ENCODE measurements at places on chromosomes 2 and 18. TPM values are rescaled to one million over a fixed set of nuclear protein-coding genes. Genes with fewer than 3 reads are reported as not detected.
A peak's percentile ranks its signal among the peaks of the same experiment; 100 is the strongest.

CARF gene
- 5.5 TPM for total RNA-seq

- peak; percentile 64 for DNase-seq
Observed at GRCh38 chr2:11738589-11739436, 7.6 kb upstream of the LPIN1 start.

DNA sequence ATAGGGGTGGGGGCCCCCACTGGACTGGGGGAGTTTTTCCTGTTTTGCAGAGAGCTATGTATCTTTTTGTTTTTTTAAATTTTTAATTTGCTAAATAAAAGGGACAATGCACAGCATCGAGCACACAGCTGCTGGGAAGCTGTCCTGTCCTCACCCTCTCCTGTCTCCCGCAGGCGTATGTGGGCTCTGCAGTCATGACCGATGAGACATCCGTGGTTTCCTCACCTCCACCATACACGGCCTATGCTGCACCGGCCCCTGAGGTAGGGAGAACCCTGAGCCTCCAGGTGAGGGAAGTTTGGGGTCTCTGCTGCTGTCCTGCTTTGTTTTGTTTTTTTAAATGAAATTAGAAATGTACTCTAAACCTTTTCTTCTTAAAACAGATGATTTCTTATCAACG lies 27.6 kb downstream of the PLEKHB2 start:
- no peak for DNase-seq

DNA sequence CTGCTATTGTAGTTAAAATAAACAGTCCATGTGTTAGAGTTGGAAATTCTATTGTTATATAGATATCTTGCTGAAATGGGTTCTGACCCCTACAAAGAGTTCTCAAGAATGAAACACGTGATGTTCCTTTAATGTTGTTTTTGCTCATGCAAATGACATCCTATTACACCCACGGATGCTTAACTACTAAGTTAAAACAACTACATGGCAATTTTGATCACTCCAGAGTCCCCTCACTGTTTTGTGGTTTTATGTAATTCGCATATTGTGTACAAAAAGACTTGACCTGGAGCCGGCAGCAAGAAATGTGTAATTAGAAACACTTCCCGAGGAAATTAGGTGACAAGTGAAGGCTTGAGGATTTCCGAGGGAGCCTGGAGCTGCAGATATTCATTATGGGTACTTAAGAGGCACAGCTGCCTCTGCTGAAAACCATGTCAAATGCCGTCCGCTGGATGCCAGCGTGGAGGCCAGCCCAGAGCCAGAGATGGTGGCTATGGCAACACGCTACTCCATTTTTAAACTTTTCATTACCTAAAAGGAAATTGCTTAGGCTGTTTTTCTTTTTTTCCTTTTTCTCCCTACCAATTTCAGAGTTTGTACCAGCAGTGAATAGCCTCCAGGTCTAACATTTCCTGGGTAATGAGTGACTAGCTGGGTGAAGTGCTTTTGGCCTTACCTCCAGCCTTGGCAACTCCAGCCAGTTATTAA lies 21.0 kb upstream of the CABLES1 start:
- DNase-seq, result peak; percentile 78

DNA sequence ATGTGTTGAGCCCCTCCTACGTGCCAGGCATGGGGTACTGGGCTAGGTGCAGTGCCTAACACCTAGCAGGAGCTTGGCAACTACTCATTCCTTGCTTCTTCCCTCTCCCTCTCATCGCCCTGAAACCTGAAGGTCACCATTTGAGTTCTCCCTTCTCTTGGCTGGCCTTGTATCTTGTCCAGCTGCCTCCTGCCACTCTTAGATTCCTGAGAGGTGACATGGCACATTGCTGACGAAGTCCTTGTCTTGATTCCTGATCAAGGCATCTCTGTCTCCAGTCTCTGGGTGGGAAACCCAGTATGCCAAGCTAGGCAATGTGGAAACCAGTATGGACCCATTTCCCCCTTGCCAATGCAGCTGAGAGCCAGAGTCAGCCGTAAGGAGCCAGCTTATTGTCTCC lies 9.0 kb upstream of the EFR3B start:
- DNase-seq, result no peak

TUBA3E gene
- total RNA-seq, result not detected

DNA sequence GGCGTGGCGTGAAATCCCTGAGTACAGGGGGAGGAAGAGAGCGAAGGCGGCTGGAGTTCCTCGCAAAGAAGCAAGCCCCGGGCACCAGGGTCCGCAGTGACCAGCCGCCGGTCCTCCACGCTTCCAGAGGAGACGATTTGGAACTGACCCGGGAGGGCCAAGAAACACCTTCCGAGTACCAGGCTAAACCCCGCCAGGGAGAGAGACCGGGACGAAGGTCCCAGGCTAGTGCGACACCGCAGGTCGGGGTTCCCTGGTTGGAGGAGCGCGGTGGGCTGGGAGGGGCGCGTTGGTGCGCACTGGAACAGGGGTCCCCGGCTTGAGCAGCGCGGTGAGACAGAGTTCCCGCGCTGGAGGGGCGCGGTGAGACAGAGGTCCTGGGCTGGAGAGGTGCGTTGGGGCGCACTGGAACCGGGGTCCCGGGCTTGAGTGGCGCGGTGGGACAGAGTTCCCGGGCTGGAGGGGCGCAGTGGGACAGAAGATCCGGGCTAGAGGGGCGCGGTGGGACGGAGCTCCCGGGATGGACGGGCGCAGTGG lies 901 bp downstream of the WDFY1 start:
- no peak for DNase-seq

GRCh38 chr2:45117383-45117782 lies 108.1 kb upstream of the SIX2 start:
- DNase-seq, result no peak

GRCh38 chr2:180446492-180446891 lies 439.4 kb upstream of the CWC22 start:
- no peak for DNase-seq

GDF7 gene
- total RNA-seq, result not detected

DNA sequence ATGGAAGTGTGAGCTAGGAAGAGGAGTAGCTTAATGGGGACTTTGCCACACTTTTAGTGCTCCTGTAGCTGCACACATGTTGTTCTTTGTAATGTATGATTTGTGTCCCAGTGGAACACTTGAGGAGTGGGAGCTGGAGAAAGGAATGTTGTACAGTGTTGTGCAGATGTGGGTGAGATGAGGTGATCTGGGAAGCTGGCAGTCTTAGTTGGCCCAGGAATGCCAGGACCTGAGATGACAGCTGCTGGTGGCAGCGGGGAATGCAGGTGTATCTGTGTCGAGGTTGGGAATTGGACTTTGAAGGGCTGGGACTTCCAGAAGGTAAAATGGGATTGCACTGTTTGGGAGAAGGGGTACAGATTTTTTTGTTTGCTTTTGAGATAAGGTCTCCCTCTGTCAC lies 23.6 kb downstream of the NEDD4L start:
- no peak for DNase-seq

GRCh38 chr2:162926907-162927306 lies 88.3 kb upstream of the KCNH7 start:
- no peak for DNase-seq

DNA sequence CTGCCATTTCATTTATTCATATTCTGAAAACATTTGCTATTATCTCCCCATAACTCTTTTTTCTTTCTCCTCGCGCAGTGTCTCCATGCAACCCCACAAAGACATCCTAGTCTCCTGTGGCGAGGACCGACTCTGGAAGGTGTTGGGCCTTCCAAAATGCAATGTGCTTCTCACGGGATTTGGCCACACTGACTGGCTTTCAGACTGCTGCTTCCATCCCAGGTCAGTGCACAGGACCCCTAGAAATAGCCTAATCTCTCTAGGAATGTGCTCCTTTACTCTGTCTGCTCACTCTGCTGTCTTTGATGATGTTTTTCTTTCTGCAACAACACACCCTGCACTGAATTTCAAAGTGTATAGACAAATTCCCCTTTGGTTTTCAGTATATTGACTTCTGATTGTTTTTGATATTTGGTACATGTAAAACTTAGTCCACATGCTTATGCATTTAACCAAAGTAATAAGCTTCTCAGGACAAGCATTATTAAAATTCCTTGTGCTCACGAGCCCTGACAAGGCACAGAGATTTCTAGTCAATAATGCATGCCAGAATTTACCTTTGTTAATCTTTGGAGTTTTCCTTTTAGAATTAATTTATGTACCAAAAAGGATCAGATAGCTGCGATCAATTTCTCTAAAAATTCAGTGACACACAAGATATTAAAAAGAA lies 548.3 kb upstream of the VWC2L start:
- DNase-seq, result peak; percentile 35

ECEL1 gene
- total RNA-seq, result not detected

ACP1 gene
- 100 TPM for total RNA-seq

- no peak for DNase-seq
Observed at GRCh38 chr2:105521616-105522015, 122.8 kb upstream of the FHL2 start.

GRCh38 chr2:4674007-4674406 lies 970.6 kb downstream of the DCDC2C start:
- DNase-seq, result no peak

DNA sequence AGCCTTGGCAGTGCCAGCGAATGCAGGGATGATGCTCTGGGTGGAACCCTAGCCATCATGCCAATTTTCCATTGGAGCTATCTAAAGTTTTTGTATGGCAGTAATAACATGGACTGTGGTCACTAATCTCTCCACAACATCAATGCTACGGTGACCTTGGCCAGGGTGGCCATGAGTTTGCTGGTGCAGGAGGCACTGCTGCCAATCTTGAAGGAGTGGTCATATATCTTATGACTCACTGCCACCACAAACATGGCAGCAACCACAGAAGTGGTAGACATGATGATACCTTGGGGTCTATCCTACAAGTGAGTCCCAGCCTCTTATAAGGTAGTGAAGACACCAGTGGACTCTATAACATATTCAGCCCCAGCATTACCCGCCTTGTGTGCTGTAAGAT lies 104.6 kb downstream of the EVA1A start:
- DNase-seq, result no peak

RSAD2 gene
- total RNA-seq, result under 0.01 TPM

COL6A3 gene
- total RNA-seq, result 13.0 TPM

- DNase-seq, result no peak
Observed at GRCh38 chr18:35121531-35121930, 80.3 kb downstream of the MAPRE2 start.

NXPH2 gene
- 2.0 TPM for total RNA-seq

AQP12A gene
- not detected for total RNA-seq

GALM gene
- total RNA-seq, result 7.2 TPM

DNA sequence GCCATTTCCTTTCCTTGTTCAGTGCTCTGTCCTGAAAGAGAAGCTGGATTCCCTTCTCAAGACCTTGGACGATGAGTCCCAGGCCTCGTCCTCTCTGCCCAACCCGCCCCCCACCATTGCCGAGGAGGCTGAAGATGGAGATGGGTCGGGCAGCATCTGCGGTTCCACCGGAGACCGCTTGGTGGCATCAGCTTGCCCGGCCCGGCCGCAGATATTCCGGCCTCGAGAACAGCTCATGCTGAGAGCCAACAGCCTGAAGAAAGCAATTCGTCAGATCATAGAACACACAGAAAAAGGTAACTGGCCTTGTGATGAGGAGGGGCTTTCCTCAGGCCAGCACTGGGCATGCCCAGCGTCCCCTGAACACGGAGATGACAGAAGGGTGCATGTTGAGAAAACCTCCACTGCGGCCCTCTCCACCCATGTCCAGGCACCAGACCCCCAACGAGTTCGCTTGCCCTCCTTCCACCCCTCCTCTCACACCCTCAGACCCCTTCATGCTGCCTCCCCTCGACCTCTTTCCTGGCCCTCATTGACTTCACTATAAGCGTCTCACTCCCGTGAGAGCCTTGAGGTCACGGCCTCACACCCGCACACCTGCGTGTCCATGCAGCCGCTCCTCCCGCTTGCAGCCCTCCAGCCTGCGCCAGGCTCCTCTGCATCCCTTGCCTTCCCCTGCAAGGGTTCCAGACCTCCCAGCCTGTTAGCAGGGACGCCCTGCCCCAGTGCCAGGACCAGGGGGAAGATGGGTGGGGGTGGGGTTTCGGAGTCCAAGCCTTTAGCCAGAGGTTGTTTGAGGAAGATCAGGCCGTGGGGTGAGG lies 95.0 kb downstream of the DGKD start:
- DNase-seq, result no peak

DNA sequence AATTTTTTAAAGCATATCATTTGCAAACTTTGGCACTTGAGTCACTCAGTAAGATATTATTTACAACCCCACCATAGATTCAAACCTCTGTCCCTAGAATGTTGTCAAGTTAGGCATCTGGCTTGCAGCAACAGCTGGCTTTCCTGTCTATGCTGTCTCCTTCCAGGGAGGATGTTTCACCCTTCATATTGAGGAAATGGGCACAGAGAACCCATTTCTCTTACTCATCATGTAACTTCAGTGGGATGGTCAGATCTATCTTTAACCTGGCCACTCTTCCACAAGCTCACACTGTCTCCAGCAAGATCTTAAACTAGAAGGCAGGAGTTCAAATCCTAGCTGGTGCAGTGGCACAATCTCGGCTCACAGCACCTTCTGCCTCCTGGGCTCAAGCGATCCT lies 15.8 kb downstream of the LCT start:
- DNase-seq, result no peak

GRCh38 chr2:240856151-240856980 lies 12.3 kb upstream of the AGXT start:
- no peak for DNase-seq

IL37 gene
- total RNA-seq, result not detected

SIX3 gene
- total RNA-seq, result not detected

DNA sequence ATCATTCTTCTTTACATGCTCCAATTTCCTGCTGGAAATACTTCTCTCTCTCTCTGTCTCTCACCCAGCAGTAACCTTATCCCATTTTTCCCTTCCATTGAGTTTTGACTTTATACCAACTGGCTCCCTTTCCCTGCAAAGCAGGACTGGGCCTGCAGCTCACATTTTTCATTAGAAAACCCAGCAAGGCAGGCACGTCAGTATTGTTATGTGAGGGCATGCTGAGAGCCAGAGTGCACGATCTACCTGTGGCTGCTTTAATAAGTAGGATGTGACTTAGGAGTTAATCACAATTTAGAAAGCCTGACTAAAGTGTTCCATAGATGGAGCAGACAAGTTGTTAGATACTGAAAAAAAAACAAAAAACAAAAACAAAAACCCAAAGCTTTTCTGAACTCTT lies 5.2 kb upstream of the NDUFV2 start:
- DNase-seq, result no peak

- no peak for DNase-seq
Observed at GRCh38 chr2:101255501-101255900, 2.8 kb downstream of the CNOT11 start.

GRCh38 chr2:191303140-191304005 lies 58.2 kb downstream of the MYO1B start:
- no peak for DNase-seq

CYS1 gene
- 20.8 TPM for total RNA-seq

All from epithelial cell of proximal tubule (primary cell).